ENCODE measurements at places on chromosomes 3 and 15. TPM values are rescaled to one million over a fixed set of nuclear protein-coding genes. Genes with fewer than 3 reads are reported as not detected.

Gene CLSTN2
- total RNA-seq = 4.7 TPM

Gene FBN1
- 439 TPM for total RNA-seq

Gene FILIP1L
- 29.2 TPM for total RNA-seq

Gene PLIN1
- 39.7 TPM for total RNA-seq

Gene A4GNT
- total RNA-seq = not detected

Gene CCR9
- total RNA-seq = 0.52 TPM

Gene EXOG
- 14.1 TPM for total RNA-seq

Gene GOLGA6L25
- not detected for total RNA-seq

Gene TLR9
- not detected for total RNA-seq

Gene SCAANT1
- total RNA-seq = not detected

Gene RYK
- 100 TPM for total RNA-seq

Gene FBXW12
- 0.52 TPM for total RNA-seq

Gene MRAS
- total RNA-seq = 28.7 TPM

Gene SLC22A13
- total RNA-seq = not detected

Gene RTP1
- not detected for total RNA-seq

Gene ZNF502
- total RNA-seq = 5.2 TPM

Gene COL6A5
- not detected for total RNA-seq

Gene CATSPER2
- 3.1 TPM for total RNA-seq

Gene PDZRN3
- total RNA-seq = 50.6 TPM

Gene KLF15
- 2.6 TPM for total RNA-seq

Gene CDCP1
- total RNA-seq = under 0.01 TPM

Gene CRYGS
- total RNA-seq = 1.0 TPM

Gene CCDC54
- total RNA-seq = not detected

Gene GOLGA8M
- total RNA-seq = 1.0 TPM

Gene ISY1
- total RNA-seq = 27.1 TPM

Gene MITF
- total RNA-seq = 11.0 TPM

Gene GUCA1C
- not detected for total RNA-seq

Gene STAB1
- total RNA-seq = 67.3 TPM

Gene SAMMSON
- total RNA-seq = under 0.01 TPM

Gene ITGA11
- total RNA-seq = 5.7 TPM

Gene SLITRK3
- total RNA-seq = under 0.01 TPM

Gene TRIM42
- total RNA-seq = not detected

Gene SNTN
- not detected for total RNA-seq

Measured in skeletal muscle tissue (tissue), 5 donors.